ENCODE measurements at places on chromosomes 1 and 21.

DNA sequence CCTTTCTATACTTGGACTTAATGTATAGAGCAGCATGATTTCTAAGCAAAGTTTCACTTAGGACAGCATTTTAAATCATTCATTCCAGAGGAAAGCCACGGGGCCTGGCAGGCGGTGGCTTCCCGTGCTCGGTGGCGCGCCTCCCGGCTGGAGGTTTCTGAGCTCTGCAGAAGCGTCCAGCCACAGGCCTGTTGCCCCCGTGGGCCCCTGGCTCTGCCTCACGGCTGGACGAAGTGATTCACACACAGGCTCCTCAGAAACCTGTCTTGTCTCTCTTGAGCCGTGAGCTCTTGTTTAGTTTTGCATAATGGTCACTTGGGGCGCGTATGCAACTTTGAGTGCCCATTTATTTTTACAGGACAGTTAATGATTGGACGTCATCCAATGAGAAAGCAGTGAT is 22.1 kb upstream of the DIP2A start:
- no peak for DNase-seq

GRCh38 chr1:39729842-39730241 is 8.8 kb upstream of the PPIE start:
- DNase-seq = no peak

DNA sequence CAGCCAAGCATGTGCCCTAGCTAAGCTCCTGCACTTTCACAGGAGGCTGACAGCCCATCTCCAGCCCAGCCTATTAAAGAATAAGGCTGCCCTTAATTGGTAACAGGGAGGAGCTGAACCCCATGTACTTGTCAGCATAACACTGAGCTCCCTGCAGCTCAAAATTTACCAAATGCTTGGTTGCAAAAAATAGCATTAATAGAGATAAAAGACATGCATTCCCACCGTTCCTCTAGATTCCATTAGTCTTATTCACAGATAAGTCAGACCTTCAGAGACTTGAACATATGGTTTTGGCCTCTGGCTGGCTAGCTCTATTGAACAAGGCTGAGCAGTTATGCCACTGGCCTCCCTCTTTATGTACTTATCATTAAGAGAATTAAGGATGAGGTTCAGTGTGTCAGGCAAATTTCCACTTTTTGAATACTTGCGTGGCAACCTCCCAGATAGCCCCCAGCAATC is 29.2 kb downstream of the OLFML3 start:
- no peak for DNase-seq

- DNase-seq = peak; percentile 66
Measured at GRCh38 chr1:2231532-2232254, 3.6 kb downstream of the SKI start.

GRCh38 chr1:222168621-222169020 is 379.3 kb downstream of the HHIPL2 start:
- DNase-seq = no peak

GRCh38 chr21:39232861-39233291 is 49.6 kb upstream of the PSMG1 start:
- DNase-seq = no peak

- no peak for DNase-seq
Measured at GRCh38 chr1:243258731-243259130, 2.9 kb downstream of the SDCCAG8 start.

GRCh38 chr1:59669752-59670312 is 144.9 kb upstream of the HOOK1 start:
- no peak for DNase-seq

- DNase-seq = no peak
Measured at GRCh38 chr1:98389809-98390208, 271.7 kb upstream of the SNX7 start.

GRCh38 chr1:247371801-247372259 is 40.2 kb upstream of the ZNF496 start:
- no peak for DNase-seq

- DNase-seq = peak; percentile 53
Measured at GRCh38 chr1:185317886-185318310, 855 bp upstream of the IVNS1ABP start.

DNA sequence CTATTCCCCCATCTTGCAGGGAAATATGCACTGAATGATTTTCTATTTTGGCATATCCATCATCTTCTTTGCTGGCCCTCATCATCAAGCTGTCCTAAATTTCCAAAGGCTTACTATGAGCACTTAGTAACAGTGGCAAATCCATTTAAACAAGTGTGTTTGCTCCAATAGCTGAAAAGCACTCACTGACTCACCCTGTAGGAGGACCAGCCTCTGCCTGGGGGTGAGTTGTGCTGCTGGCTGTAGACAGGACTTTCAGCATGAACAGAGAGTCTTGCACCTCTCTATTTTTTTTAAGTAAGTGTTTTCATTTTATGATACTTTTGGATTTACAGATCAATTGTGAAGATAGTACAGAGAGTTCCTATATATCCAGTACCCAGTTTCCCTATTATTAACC is 97.3 kb downstream of the SLC35F3 start:
- DNase-seq = no peak

- DNase-seq = no peak
Measured at GRCh38 chr1:69524015-69524414, 43.7 kb upstream of the LRRC7 start.

- DNase-seq = no peak
Measured at GRCh38 chr1:209402697-209403096, 180.8 kb upstream of the CAMK1G start.

GRCh38 chr1:119713749-119714456 is 2.2 kb downstream of the PHGDH start:
- no peak for DNase-seq

DNA sequence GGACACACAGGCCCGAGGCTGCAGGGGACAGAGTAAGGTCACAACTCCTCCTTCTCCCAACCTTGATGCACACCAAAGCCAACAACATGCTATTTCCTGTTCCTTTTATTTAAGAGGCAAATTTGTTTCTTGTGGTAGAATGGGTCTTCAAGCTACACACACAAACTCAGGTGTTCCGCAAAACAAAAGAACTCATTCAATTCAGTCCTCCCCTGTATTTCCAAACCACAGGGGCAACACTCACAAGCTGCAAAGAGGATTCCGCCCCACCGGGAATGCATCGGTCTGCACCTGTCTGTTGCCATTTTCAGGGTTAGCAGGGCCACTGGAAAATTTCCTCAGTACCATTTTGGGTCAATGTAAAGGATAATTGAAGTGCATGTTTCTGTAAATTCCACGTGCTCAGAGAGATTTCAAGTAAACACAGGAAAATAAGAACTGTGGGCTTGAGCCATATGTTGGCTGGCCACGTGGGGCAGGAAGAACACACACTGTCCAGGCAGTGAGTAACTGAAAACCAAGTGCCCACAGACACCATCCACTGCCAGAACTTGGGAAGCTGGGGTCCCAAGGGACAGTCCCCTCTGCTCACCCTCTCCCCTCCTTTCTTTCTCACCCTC is 145.2 kb upstream of the ERG start:
- no peak for DNase-seq

DNA sequence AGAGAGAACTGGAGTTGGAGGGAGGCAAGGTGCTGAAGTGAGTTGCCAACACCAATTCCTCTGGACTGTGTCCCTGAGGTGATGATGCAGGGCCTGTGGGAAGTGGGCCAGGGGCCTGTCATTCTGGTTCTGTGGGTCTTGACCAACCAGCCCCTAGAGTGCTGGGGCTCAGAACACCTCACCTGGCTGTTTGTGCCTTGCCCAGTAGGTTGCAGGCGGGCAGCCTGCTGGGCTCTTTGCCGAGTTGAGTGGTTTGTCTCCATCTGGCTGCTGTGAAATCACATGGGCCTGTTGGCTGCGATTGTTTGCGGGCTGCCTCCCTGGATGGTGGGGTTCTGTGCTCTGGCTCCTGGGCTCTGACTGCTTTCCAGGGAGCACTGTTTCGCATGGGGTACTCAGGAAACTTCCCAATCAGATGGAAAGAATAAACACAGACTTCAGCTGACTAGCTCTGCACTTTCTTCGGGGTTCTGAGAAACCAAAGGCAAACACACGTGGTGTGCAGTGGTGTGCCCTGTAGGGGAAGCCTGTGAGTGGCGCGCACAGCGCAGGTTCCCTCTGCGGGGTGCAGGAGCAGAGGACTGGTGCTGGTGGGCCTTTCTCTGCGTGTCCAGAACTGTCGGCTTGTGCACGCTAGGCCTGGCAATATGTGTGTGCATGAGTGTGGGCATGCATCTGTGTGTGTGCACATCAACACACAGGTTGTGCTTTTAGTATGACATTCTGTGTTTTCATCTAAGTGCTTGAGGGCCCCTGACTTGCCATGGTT is 95.1 kb downstream of the RHOU start:
- DNase-seq = no peak

- no peak for DNase-seq
Measured at GRCh38 chr21:24514081-24514733, 1093.1 kb downstream of the MRPL39 start.

GRCh38 chr1:214933375-214933774 is 149.2 kb upstream of the KCNK2 start:
- no peak for DNase-seq

GRCh38 chr1:49045371-49045770 is 268.7 kb upstream of the BEND5 start:
- DNase-seq = no peak

DNA sequence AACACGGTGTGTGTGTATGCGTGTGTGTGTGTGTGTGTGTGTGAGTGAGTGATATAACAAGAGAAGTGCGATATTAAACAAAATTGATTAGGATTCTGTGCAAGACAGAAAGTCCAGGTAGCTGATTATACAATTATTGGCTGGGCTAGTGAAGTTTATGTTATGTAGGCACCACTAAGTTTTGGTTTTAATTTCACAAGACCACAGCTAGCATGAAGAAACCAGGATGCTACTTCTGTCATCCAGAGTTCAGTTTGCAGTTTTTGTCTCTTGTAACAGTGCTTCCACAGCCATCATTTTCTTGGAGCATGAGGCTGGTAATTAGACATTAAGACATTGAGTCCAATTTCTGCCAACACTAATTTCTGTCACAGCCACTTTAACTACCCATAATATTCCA is 1590.2 kb upstream of the B3GALT2 start:
- no peak for DNase-seq

DNA sequence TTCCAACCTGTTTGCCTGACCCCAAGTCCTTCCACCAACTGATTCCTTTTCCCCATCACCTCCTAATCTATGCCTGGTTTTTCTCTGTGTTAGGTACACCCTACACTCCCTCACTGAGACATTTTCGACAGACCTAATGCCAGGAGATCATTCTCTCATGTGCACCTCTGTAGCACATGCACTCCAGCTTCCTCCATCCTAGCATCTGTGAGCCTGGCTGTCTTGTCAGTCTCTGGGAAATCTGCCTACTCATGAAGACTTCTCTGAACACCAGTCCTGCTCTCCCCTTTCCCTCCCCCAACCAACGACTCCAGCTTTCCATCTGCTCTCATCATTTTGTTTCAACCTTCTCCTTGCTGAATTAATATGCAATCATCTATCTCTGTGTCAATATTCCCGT is 987 bp downstream of the MED8 start:
- no peak for DNase-seq

- DNase-seq = no peak
Measured at GRCh38 chr1:77412069-77412819, 130.4 kb downstream of the AK5 start.

GRCh38 chr1:197868751-197869489 is 33.5 kb upstream of the C1orf53 start:
- peak; percentile 6 for DNase-seq

- no peak for DNase-seq
Measured at GRCh38 chr1:163163881-163164582, 38.7 kb downstream of the RGS5 start.

DNA sequence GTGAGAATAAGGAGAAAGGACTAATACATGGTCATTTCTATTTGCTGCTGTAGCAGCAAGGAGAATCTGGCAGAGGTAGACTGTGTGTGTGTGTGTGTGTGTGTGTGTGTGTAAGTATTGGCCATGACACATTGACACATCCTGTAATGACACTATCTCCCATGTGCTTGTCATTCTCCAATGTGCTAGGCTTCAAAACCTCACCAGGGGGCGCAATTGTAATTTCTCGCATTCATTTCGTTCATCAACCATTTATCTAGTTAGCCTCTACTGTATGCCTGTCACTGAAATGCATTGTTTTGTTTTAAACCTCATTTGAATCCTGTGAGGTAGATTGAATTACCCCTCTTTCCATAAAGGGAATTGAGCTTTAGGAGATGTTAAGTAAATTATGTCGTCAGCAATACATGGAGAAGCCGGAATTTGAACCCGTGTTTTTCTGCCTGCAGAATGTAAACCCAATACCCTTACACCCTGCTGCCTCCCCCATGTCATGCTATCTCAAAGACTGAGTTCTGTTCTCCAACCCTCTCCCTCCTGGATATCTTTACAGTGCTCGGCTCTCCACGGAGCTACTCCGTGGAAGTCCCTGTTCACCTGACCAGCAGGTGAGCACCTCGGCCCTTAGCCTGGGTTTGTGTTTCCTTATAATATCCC is 100.8 kb downstream of the UCK2 start:
- DNase-seq = peak; percentile 25

DNA sequence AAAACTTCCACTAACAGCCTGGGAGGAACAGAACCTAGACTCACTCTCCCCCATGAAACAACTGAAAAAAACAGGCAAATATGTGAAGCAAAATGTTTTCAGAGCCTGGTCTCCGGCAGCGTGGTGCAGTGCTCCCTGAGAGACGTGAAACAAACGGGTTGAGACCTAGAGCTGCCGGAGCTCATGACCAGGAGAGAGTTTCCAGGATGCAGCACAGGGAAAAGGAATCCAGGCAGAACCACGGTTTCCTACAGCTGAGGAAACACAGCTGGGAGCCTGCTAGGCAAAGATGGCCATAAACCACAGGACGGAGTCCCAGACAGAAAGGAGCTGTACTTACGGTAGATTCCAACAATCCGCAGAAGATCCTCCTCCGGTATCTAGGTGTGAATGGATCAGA is 20.2 kb upstream of the SLC19A1 start:
- no peak for DNase-seq

DNA sequence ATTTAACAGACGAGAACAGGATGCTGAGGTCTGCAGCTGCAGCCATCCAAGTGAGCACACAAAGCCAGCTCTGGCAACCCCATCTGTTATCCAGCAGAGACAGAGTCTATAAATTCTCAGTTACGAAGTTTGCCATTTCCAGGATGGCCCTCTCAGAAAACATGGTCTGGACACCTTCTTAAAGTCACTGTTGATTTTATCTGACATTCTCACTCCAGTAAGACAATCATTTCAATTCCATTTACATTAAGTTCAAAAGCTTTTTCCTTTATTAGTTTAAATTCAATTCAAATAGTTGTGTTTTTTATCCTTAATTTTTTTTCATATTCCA is 125.5 kb downstream of the DMRTB1 start:
- DNase-seq = no peak

DNA sequence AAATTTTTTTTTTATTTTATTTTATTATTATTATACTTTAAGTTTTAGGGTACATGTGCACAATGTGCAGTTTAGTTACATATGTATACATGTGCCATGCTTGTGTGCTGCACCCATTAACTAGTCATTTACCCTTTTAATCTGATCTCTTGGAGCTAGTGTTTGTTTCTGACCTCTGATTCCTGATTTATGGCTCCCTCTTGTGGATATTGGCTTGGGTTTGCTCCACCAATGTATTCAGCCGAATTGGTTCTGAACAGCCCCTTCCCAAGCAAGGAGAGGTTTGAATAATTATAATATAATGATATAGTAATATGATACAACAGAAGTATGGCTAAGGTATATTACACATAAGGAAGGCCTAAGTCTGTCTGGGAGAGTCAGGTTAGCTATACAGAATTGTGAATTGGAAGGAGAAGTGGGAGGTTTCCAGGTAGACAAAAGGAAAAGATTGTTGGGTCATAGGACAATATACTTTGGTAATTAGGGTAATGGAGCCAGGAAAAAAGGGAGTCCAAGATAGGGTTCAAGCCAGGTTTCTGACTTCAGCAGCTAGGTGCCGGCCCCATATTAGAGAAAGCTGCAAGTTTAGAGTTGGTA is 53.1 kb upstream of the HMCN1 start:
- DNase-seq = no peak

Measured in stimulated activated CD4-positive, alpha-beta T cell treated with anti-CD3 and anti-CD28 coated beads, Interleukin-12 subunit alpha, Interleukin-12 subunit beta, amount 100 ng/mL, for 4 hours (primary cell).